Left ventricle myocardium superior (tissue), 1 donor: ENCODE measurements at places on chromosomes 4 and X.

DNA sequence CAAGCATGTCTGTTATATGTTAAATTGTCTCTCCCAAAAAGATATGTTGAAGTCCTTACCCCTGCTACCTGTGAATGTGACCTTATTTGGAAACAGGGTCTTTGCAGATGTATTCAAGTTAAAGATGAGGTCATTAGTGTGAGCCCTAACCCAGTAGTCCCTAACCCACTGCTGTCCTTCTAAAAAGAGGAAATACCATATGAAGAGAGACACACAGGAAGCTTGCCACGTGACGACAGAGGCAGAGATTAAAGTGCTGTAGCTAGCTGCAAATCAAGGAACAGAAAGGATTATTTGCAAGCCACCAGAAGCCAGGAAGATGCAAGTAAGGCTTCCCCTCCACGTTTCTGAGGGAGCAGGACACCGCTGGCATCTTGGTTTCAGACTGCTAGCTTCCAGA, 150.1 kb downstream of the HNRNPD start:
- DNase-seq: no peak

GRCh38 chr4:68905939-68906779, 45.4 kb downstream of the UGT2A3 start:
- DNase-seq: no peak

GRCh38 chr4:71230271-71231128, 108.3 kb upstream of the SLC4A4 start:
- no peak for DNase-seq

GRCh38 chrX:49191574-49192011, 5.4 kb upstream of the PRICKLE3 start:
- no peak for DNase-seq

GRCh38 chr4:151624626-151625565, 135.9 kb downstream of the GATB start:
- DNase-seq: no peak
